Stimulated activated CD4-positive, alpha-beta T cell treated with anti-CD3 and anti-CD28 coated beads, Interleukin-2, amount 100 ng/mL, for 24 hours (primary cell): ENCODE measurements at places on chromosomes 16 and 17.
A peak's percentile ranks its signal among the peaks of the same experiment; 100 is the strongest.

- DNase-seq = no peak
These were observed 13.3 kb downstream of the CAVIN1 start for GRCh38 chr17:42409523-42410318.

DNA sequence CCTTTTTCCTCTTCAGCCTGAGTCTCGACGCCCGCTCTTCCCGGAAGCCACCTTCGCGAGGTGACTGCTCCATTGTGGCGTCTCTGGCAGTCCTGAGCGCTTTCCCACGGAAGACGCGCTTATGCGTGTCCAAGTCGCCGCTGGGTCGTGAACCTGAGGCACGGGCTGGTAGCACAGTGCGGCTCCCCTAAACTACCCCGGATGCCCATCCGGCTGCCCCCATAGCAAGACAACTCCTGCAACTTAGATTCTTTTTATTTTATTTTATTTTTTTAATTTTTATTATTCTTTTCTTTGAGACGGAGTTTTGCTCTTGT, 2.1 kb upstream of the ESRP2 start:
- DNase-seq = no peak

GRCh38 chr16:27366687-27367460, 35.1 kb upstream of the IL21R start:
- DNase-seq = peak; percentile 59

DNA sequence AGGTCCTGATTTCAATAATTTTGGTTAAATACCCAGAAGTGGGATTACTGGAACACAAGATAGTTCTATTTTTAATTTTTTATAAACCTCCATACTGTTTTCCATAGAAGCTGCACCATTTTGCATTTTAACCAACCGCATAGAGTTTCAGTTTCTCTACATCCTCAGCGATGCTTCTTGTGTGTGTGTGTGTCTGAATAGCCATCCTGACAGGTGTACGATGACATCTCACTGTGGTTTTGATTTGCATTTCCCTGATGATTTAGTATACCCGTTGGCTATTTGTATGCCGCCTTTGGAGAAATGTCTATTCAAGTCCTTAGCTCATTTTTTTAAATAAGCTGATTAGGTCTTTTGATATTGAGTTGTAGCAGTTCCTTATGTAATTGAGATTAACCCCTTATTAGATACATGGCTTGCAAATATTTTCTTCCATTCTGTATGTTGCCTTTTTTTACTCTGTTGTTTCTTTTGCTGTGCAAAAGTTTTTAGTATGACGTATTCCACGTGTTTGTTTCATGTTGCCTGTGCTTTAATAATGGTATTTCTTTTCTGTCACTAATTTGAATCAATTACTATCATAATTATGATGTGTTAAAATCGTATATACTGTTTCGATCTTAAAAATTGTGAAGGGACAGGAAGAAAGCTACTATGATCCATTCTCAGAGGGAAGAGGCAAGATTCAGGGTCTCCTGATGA, 227.2 kb upstream of the MON1B start:
- DNase-seq = no peak

- no peak for DNase-seq
These were observed 20.3 kb upstream of the HOXB9 start for GRCh38 chr17:48646183-48647102.

DNA sequence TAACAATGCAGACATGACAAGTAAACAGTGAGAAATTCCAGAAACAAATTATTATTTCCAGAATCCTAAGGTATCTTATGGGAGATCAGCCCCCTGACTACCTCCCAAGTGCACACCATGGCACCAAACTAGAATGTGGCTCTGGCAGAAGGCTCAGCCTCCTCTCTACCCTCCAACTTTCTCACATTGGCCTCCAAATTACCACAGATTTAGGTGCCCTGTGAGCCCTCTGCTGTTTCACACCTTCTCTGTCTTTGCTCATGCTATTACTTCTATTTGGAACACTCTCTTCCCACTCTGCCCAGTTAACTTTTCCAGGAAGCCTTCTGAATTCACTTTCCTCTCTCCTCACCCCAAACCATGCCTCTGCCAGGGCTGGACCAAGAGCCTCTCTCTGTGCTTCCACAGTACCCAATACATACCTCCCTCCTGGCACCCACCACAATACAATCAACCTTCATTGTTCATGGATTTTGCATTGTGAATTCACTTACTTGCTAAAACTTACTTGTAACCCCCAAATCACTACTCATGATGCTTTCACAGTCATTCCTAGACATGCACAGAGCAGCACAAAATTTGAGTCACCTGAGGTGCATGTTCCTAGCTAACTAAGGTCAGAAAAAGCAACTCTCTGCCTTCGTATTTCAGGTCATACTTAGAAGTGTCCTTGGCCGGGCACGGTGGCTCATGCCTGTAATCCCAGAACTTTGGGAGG, 31.4 kb downstream of the SMG6 start:
- no peak for DNase-seq

GRCh38 chr16:31467151-31467773, 4.7 kb upstream of the TGFB1I1 start:
- DNase-seq = no peak

DNA sequence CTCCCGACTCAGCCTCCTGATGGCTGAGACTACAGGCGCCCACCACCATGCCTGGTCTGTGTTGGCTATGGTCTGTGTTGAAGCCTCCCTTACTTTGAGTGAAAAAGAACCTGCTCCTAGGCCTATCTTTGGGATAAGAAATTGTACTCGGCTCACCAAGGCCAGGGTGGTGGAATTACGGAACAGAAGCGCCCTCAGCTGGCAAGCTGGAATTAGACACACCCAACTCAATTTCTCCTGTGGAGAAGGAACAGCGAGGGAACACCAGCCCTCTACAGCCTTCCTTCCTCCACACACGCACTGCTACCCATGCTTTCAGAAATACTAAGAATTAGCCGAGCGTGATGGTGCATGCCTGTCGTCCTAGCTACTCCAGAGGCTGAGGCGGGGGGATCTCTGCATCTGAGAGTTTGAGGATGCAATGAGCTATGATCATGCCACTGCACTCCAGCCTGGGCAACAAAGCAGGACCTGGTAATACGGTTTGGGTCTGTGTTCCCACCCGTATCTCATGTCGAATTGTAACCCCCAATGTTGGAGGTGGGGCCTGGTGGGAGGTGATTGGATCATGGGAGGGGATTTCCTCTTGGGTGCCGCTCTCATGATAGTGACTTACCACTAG, 40.1 kb upstream of the RBBP6 start:
- no peak for DNase-seq

DNA sequence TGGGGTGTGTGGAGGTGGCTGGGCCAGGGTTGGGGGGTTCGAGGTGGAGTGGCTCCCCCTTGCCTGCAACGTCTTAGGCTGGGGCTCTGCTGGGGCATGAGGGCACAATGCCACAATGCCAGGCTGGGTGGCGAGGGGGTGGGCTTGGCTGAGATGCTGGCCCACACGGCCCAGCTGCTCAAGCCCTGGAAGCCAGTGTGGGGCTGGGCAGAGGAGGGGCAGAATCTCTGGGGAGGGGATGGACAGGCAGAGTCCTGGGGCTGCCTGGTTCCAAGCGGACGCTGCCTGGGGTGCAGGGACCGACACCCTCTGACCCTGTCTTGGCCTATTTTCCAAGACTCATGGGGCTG, 37.5 kb upstream of the SSTR5 start:
- DNase-seq = no peak

DNA sequence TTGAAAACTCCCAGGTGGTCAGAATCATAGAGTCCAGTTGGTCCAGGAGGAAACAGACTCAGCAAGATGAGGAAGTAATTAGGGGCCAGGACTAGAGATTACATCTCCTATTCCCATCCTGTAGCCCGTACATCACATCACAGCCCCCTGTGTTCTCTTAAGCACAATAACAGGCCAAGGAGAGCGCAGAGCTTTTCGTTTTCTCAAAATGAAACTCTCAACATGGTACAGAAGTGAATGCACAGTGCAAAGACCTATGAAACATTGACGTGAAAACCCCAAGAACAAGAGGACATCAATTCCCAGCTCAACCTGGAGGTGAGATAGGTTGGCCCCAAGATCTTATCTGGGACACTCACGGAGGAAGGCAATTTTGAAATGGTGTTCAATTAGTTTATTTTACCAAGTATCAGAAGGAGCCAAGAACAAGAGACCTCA, 9.0 kb downstream of the PIK3R5 start:
- DNase-seq = no peak

DNA sequence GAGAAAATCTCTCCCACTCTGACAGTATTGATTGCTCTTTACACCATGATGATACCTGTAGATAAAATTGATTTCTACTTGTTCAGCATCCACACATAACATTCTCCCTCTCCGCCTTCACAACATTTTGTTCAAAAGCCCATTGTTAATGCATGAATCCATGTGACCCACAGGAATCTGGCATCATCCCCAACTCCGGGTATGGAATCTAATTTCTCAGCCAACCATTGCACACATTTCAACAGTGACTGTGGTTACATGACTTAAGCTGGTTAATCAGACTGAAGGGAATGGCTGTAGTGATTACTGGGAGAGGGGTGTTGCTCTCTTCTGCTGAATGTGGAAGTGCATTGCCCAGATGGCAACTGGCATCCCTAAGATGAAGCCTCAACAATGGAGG, 161.4 kb upstream of the C16orf82 start:
- no peak for DNase-seq

DNA sequence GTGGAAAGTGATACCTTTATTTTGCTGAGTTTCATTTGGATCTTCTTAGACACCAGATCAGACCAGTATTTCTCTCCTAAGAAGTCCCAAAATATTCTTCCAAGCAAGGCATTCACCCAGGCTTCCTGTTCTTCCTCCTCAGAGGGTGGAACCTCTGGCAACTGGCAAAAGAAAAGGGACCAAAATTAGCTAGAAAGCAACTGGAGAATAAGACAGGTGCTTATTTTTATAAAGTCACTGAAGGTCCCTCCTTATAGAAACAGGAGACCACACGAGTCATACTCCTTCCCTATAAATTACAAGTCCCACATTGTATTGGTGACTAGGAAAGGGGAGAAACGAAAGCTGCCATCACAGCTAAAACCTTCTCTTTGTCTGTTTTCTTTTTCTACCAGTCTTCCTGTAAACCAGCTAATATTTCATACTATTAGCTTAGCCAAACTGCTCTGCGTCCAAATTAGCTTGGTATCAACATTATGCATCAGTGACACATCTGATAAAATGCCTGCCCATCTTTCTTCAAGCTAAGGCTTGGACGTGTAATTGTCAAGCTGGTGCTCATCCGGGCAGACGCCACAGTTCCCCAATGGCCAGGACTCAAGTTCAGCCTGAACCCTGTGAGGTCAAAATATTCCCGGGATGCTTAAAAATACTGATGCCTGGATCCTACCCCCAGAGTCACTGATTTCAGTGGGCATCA, 47.5 kb upstream of the ERN1 start:
- DNase-seq = no peak

- no peak for DNase-seq
These were observed 3.0 kb upstream of the COL1A1 start for GRCh38 chr17:50204431-50204830.

GRCh38 chr16:24671455-24671954, 57.9 kb upstream of the TNRC6A start:
- DNase-seq = peak; percentile 4

DNA sequence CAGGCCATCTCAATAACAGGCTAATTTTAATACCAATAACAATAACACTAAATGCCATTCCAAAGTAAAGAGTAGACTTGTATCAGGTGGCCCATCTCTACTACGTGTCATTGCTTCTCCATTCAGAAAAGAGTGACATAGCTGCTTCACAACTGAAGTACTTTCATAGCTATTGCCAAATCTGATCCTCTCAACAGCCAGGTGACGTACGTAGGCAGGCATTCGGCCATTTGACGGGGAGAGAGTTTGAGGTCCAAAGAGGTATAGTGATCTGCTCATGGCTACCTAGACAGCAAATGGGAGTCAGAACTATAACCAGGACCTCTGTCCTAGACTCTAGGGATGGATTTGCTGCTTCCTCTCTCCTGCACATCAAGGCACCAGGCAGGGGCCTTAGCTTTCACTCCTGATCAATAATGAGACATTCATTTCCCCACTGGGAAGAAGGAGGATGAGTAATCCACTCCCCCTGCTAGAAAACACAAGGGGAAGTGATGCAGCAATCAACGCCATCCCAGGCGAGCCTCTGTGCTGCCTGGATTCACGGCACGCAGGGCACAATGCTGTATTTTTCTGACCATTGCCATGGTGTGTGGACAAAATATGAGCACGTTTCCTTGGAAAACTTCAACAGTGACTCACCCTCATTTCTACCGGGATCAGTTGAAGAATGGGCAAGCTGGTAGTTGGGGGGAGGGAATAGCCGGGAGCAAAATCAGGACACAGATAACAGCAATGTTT, 80.9 kb downstream of the SPACA3 start:
- no peak for DNase-seq

GRCh38 chr17:41748275-41748674, 13.8 kb upstream of the HAP1 start:
- DNase-seq = no peak

DNA sequence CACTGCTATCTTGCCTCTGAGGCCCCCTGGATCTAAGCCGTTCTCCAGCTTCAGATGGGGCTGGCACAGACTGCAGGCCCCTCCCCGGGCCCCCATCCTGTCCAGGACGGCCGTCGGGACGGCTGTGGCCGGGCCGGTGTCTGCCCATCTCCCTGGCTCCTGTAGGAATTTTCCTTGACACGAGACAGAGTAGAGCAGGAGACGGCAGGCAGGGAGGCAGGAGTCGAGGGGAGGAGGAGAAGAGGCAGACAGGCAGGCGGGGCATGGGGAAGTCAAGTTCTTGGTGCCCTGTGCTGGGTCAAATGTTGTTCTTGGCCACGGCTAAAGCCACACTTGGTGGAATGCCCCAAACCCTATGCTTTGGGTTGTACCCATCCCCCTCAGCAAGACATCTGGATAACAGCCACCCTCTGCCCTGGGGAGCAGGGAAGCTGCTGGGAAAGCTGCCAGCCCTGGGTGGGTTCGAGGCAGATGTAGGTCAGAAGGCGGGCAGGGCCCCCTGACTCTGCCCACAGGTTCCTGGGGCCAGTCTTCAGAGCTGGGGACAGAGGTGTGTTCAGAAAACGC, 4.0 kb downstream of the C1QTNF1 start:
- DNase-seq = no peak
